Stimulated activated CD4-positive, alpha-beta T cell treated with anti-CD3 and anti-CD28 coated beads, Interleukin-12 subunit alpha, Interleukin-12 subunit beta, amount 100 ng/mL, for 48 hours (primary cell): ENCODE measurements at places on chromosomes 3 and 15.

DNA sequence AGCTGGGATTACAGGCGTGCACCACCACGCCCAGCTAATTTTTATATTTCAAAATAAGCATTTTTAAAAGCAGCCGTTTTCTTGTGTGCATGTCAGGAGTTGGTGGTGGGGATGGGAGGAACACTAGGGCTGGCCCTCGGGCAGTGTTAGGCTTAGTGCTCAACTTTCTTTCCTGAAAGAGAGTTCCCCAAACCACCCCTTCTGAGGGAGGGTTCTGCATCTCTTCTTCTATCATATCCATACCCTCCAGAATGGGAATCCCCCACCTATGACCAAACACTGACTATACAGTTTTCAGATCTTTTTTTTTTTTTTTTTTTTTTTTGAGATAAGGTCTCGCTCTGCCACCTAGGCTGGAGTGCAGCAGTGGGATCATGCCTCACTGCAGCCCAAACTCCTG, 12.5 kb downstream of the PFKFB4 start:
- no peak for DNase-seq

DNA sequence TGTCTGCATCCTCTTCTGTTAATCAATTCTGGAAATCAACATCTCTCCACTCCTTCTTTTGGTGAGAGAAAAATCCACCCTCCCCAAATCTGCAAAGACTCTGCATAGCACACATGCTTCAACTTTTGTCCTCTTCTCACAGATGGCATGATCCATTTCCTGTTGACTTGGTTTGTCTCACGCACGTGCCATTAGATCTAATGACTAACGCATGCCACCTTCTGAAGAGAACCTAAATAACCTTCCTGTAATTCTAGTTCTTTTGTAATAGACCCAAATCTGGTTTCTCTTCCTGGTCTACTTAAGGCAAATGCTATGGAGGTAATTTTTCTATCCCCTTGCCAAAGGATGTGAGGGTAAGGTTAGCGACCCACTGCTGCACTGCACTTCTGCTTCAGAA, 51.0 kb upstream of the ATOSA start:
- DNase-seq = no peak

DNA sequence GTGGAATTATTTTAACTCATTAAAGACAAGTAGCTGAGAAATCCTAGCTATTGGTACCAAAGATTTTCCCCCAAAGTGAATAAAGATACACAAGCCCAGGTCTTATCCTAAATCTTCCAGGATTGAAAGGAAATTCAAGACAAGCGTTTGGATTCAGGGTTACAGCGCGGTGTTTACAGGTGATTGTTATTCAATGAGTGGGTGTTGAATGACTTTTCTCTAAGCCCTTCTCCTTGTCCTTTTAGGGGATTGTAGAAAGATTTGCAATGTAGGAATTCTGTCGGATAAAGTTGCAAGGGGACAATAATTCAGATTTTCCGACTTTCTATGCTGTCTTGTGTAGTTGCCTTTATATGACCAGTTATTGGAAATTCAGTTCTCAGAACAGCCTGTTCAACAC, 57.2 kb downstream of the USP13 start:
- no peak for DNase-seq

- DNase-seq = no peak
Measured at GRCh38 chr3:119550192-119550910, 9.1 kb downstream of the CD80 start.

DNA sequence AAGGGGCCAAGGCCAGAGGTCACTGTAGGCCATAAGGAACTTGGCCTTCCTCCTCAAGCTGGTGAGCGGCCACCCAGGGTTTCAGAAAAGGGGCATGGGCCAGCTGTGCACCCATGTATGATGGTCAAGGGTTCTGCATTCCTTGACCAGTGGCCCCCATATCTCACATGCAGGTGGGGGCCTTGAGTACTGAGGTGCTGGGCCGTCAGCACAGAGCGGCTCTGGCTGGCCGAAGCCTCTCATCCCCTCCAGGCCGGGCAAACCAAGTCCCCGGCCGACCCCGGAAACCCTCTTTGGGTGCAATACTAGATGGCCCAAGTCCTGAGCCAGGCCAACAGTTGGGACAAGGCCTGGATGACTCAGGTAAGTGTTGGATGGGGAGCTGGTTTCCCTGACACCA, 9.5 kb downstream of the ALG3 start:
- DNase-seq = no peak

- peak; percentile 43 for DNase-seq
Measured at GRCh38 chr3:194485881-194486539, 792 bp downstream of the ATP13A3 start.

DNA sequence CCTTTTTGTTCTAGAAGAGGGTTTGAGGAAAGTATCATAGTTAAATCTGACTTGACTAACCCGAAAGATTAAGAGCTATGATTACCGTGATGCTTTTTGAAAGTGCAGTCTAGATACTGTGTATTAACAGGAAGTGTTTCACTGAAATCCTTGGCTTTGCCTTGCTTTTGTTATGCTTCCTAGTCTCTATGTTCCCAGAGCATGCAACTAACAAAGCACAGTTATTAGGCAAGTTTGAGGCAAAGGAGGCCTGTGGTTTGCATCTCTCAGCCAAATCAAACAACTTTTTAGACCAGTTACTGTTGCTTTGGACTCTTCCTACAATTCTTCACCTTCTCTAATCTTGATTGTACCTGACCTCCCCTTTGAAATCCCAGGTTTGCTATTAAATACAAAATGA, 3.9 kb downstream of the LXN start:
- DNase-seq = no peak

DNA sequence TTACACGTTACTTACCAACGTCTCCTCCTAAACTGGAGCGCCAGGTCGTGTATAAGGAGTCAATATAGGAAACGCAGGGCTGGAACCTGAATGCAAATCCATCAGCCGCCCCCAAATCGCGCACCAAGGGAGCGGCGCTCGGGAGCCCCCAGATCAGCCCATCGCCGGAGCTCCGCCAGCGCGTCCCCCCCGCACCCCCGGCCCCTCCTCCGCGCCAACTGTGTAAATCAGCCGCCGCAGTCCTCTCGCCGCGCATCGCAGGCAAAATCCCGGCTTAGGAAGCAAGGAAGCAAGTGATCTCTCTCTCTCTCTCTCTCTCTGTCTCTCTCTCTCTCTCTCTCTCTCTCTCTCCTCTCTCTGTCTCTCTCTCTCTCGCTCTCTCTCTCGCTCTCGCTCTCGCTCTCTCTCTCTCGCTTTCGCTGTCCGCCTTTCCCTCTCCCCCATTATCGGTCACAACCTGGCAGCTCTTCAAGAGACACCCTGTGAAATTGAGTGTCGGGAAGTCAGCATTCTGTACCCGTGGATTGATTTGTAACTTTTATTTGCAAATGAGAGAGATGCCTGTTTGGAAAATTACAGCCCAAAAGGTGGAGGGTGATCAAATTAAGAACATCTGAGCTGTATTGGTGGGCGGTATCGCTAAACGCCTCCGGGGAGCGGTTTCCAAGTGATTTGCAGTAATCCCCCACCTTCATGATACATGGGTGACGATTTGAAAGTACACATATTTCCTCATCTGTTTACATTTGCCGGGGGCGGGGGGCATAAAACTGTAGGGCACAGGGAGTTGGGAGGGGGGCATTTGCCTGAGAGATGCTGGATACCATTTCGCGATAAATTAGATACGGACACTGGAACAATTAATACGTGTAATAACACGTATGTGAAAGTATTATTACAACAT, 645 bp upstream of the SLITRK3 start:
- no peak for DNase-seq

DNA sequence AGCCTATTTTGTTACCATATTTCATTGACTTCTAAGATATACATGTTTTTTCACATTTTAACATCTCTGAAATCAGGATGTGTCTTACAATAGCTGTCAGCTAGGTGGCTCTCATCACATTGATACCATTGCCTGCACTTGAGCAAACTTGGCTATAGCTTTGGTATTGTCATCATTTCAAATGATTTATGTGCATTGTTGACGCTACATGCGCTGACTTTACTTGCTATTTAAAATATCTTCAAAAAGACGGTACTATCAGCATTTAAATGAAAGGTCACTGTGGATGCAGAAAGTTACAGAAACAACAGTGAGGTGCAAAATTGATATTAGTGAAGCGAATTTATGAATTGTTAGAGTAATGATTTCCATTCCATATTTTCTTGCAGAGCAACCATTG, 54.0 kb upstream of the ABHD2 start:
- DNase-seq = no peak

DNA sequence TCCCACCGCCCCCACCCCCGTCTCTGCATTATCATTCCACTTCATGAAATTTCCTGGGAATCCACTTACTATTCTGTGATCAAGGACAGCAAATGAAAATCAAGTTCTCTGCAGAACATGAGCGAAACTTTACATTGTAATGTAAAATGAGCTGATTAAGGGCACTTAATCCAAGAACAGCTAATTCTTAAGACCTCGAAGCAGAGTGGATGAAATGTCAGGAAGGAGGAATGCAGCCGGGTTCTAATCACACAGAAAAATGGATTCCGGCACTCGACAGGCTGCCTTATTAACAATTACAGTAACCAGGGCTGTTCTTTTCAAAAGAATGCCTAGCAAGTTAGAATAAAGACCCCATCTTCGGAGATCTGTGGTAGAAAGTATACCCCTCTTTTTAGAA, 57.5 kb downstream of the RFTN1 start:
- DNase-seq = no peak

DNA sequence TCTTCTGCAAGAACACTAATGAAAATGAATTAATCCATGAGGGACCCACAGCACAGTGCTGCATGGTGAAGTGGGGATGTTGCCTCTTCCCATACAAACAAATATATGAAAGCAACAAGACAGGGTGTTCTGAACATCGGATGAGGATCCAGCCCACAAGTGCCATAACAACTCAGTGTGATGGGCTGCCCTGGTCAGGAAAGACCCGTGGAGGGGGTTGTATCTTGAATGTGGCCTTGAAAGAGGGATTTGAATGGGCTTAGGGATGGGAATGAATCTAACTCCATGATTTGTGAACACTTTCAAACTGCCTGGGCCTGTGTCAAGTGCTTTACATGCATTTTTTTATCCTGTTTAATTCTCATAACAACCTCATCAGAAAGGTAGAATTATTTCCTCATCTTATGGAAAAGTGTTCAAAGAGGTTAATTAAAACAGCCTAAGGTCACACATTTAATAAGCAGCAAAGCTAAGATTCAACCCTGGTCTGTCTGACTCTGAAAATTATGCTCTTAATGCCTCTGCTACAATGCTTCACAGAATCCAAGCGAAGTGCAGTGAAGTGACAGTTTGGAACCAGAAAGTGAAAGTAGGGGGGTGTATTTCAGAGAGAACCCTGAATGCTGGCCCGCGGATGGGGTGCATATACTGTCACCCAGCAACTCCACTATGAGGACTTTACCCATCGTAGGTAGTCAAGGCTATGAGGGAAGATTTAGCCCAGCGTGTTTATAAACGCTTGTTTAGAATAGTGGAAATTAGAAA, 65.6 kb upstream of the HEG1 start:
- no peak for DNase-seq

DNA sequence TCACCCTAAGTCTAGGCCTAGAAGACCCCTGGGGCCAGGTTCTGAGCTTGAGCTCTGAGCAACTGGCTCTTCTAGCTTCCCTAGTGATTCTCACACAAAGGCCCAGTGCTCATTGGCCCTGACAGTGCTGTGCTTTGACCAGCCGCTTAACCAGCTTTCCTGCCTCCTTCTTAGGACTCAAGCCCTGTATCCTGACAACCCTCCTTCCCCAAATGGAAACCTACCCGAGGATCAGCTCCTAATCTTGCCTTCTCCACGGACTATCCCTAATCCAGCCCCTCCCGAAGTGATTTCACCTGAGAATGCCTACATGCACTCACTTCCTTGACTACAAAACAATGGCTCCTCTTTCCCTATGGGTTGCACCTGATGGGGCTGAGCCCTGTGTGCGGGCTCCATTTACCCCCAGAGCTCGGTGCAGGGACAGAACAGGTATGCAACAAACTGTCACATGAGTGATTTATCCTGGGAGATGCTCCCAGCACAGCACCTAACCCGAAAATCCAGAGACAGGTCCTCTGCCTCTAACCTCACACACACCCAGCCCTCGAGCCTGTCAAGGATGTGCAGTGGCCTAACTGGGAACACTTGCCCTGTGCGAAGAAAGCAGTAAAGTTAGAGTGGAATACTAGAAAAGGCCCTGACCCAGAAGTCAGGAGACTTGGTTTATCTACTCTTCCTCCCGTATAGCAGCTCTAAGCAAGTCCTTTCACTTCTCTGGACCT, 2.3 kb downstream of the MEGF11 start:
- no peak for DNase-seq

DNA sequence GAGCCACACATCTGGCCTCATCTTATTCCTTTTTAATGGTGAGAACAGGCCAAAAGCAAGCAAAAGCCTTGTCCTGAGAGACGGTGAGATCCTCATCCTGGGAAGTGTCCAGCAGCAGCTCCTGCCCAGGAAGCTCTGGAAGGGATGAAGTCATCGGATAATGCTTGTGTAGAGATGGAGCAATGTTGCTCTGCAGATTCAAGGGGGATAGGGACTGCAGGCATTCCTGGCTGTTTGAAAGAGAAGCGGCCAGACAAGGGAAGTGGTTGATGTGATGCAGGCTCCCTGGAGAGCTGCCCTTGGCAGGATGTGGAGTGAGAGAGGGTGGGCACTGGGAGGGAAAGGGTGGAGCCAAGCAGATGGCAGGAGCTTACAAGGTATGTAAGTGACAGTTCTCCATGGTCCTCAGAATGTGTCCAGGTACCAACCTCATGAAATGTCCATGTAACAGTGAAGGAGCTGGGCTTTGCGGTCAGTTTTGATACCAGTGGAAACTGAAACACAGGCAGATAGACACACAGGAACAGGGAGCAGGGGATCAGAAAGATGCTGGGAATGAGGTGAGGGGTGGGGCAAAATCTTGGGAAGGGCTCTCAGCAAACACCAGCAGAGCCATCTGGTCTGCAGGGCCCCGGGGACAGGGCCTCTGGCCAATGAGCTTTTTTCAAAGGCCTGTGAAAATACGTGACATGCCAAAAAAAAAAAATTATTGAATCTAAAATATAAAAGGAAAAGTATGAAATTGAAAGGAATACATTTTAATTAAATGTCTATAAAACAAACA, 32.2 kb upstream of the LACTB start:
- DNase-seq = no peak

DNA sequence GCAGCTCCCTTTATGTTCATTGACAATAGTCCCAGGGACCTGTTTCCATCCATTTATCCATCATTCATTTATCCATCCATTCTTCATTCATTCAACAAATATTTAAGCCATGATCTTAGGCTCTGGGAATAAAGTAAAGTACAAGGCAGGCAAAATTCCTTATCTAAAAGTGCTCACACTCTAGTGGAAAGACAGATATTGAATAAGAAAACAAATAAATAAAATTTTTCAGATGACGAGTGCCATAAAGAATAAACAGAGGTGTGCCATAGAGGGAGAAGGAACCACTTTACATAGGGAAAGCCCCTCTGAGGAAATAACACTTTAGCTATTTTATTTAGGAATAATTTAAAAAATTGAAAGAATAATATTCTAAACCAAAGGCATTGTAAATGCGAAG, 76.2 kb downstream of the COL8A1 start:
- no peak for DNase-seq

DNA sequence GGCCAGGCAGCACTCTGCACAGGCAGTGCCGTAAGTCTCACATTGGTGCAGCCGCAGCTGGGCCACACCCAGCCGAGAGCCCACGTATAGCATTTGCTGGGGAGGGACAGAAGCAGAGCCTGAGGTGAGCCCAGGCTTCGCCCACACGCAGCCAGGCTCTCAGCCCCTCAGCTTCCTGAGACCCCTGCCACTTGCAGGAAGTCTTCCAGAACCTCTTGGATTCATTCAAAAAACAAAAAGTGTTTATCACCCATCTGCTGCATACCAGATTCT, 6.9 kb downstream of the SEMA3G start:
- no peak for DNase-seq

GRCh38 chr3:132435911-132436425, 18.7 kb downstream of the DNAJC13 start:
- no peak for DNase-seq
